ENCODE measurements at places on chromosomes 1 and 21.

- DNase-seq: no peak
Measured at GRCh38 chr1:65092691-65093090, 55.3 kb upstream of the AK4 start.

- DNase-seq: no peak
Measured at GRCh38 chr1:59505596-59506028, 208.7 kb downstream of the FGGY start.

- no peak for DNase-seq
Measured at GRCh38 chr1:8563944-8564537, 246.1 kb downstream of the SLC45A1 start.

DNA sequence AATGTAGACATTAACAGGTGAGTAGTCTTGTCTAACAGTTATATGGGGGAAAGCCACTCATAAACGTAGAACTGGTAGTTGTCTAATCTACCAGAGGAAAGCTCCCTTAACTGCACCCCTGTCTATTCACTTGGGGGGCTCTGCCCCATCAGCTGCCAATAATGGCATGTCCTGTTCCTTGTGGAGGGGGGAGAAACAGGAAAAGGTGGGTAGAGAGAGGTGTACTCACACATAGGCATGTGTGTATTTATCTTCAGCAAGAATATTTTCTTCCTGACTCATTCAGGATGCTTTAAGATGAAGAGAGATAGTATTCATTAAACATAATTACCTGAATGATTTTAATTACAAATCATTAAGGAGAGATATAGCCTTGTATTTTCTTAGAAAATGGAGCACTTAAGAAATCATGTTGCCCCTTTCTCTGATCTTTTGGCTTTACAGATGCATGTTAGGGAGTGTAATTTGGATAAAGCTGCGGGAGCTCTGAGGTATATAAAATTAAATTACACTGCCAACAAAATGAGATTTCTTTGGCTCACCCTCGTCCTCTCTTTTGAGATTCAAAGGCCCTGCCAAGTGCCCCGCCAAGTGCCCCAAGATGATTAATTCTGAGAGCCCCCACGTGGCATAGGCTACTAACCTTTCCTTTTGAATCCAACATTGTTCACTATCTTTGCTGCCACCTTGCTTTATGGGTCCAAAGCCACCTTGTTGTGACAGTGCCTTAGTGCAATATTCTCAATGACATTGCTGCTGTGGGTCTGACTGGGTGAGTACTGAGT is 286.3 kb upstream of the LYPLAL1 start:
- no peak for DNase-seq

GRCh38 chr1:164704954-164705353 is 146.0 kb downstream of the PBX1 start:
- no peak for DNase-seq

- no peak for DNase-seq
Measured at GRCh38 chr1:8137481-8138244, 111.6 kb upstream of the ERRFI1 start.
